Ecto neural progenitor cell (in vitro differentiated cells): ENCODE measurements at places on chromosomes 11 and 22.

DNA sequence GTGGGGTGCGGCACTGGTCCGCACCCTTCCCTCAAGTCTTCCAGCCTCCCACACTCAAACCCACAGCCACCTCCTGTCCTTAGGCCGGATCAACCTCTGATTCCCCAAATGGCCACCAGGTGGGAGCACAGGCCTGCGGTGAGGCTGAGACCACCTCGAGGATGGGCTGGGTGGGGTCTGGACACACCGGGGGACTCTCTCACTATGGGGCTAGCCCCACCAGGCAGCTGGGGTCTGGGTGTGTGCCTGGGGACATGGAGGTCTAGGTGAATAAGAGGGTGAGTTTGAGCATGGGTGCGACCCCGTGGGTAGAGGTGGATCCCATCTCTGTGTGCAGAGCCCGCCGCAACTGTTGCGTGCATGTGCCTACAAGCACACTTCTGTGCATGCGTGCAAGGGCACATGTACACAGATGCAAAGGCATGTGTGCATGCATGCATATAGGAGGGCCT is 32.6 kb downstream of the MYO18B start:
- DNase-seq = peak; percentile 77

DNA sequence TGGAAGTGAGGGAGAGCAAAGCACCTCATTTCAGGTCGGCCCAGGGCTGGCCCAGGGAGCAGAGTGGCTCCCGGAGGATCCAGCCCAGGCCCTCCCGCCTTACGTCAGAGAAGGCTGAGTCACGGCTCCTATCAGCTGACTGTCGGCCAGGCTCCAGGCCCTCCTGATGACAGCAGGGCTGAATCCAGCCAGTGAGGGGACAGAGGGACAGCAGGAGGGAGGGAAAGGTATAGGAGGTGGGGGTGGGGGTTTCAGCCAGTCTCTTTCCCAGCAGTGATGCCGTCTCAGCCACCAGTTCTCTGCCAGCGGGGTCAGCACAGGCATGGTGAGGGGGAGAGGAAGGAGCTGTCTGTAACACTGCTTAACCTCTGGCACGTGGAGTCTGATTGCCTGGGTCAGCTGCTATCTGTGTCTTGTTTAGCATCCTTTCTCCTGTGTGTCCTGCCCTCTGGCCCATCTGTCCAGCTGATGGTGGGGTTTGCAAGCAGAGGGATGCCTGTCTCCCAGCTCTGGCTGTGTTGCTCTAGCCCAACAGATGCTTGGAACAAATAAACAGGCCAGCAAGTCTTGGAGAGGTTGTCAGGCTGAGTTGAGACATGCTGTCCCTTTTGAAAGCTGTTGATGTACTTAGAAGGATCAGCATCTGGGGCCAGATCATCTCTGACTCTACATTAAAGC is 74.0 kb downstream of the ADAMTS15 start:
- peak; percentile 77 for DNase-seq

DNA sequence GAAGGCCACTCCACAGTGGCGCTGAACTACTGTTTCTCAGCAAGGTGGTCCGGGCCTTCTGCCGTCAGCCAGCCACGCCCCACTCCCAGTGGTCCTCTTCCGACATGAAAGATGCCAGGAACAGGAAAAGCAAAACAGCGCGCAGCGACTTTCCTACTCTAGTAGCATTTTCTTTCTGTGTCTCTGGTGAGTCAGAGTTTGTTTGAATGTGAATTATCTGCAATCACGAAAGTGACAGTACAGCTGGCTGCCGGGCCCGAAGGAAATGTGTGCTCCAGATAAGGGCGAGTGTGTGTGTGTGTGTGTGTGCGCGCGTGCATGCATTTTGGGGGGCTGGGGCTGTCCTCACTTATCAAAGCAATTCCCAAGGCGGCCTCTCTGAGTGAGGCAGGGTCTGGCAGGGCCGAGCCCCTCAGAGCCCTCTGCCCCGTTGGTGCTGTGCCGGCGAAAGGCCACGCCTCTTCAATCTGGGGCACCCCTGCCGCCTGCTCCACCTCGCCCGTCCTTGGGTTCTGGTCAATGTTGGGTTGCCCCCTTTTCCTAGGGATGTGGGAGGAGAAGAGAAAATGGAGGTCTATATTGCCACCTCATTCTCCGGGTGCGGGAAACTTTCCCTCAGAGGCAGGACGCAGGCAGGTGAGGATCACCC is 288.5 kb downstream of the KIRREL3 start:
- no peak for DNase-seq

- DNase-seq = no peak
Observed at GRCh38 chr11:64067230-64067993, 31.7 kb downstream of the FLRT1 start.

DNA sequence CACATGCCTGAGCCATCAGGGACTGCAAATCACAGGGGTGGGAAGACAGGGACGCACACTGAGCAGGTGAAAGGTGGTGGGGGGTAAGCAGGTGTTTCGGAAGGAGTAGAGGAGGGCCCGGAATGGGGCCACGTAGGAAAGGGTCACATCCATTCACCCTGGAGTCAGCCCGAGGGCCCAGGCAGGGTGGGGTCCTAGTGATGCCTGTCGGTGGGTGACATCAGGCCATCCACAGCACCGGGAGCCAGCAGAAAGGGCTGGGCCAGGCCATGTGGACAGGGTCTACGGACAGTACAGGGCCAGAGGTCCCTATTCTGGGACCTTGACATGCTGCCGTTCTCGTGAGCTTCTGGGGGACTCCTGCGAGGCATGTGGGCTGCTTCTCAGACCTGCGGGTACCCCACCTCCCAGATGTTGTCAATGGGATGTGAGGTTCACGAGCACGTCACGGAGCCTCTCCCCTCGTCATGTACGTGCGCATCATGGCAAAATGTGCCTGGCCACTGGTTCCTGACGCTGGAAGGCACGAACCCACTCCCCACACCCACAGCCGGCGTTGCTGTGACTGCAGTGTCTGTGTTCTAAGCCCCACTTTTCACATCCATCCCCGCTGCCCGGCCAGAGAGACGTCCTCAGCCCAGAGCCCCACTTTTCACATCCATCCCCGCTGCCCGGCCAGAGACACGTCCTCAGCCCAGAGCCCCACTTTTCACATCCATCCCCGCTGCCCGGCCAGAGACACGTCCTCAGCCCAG is 84.1 kb downstream of the FBLN1 start:
- no peak for DNase-seq

DNA sequence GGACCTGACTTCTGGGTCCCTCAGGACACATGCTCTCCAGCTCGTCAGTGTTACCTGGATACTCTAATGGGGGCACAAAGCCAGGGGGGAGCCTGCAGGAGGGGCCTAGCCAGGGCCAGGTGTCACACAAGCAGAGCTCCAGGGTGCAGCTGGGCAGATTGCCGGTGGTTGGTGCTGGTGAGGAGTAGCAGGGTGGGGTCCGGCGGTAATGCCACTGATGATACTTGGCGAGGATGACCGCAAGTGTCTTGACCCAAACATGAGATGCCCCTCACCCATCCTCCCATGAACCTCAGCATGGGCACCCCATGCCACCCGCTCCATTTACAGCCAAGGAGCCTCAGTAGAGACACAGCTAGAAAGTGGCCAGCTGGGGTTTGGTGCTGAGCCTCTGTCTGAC is 15.1 kb upstream of the KCNQ1OT1 start:
- no peak for DNase-seq

GRCh38 chr22:46054091-46055073 is 77.4 kb upstream of the WNT7B start:
- no peak for DNase-seq

- DNase-seq = no peak
Observed at GRCh38 chr11:121636081-121636799, 183.5 kb upstream of the SORL1-AS1 start.

GRCh38 chr11:116473790-116474346 is 298.9 kb downstream of the BUD13 start:
- DNase-seq = no peak

DNA sequence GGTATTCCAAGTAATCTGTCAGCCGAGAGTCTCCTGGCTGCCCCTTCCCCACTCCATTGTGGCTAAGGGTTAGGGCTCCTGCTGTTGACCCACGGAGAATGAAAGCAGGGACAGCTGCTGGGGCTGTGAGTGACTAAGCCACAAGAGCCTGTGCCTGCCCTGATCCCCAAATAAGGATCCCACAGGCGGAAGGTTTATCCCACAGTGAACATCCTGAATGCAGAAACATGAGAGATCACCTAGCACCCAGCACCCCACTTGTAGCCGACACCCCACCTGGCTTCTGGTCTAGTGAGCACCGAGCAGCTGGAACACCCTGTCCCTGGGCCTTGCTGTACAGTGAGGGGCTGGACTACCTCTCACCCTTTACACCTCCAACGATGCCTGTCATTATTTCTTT is 117.7 kb upstream of the LMO1 start:
- DNase-seq = peak; percentile 30

- DNase-seq = peak; percentile 60
Observed at GRCh38 chr11:18171377-18172000, 1.1 kb upstream of the MRGPRX4 start.

DNA sequence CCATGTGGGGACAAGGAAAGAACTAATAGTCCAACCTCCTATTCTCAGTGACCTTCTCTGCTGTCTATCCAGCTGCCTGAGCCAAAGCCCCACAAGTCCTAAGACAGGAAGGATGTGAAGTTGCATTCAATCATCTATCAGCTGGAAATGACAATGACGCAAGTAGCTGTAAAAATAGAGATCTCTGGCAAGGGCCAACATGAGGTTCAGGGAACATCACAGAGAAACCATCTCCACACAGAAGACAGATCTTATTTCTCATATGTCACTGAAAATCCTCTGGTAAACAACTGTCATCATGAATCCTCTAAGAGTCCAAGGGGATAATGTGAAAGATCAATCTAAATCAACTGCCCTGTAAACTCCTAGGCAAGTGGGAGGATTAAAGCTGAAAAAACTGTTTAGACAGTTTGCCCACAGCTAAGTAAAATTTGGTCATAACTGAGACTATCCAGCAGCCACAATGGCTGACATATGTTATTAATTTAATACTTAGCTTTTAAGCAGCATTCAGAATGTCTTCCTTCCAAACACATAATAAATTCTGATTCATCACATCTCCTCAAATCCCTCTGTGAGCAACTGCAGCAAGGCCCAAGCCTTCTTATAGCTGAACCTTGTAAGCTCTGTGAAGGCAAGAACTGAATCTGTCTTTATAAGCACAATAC is 52.1 kb downstream of the ALG9 start:
- no peak for DNase-seq

DNA sequence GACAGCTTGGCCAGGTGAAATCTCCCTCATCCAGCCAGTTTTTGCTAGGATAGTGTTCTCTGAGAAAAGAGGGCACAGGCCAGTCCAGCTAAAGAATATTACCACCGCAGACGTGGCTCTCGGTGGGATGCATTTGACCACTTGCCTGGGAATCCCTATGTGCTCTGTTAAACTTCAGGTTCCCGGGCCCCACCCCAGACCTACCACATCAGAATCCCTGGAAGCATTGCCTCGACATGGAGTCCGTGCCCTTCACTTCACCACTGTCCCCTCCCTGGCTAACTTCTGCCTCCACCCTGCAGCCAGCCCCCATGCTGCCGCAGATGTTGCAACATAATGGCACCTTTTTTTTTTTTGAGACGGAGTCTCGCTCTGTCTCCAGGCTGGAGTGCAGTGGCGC is 56.9 kb upstream of the EMID1 start:
- DNase-seq = peak; percentile 28

DNA sequence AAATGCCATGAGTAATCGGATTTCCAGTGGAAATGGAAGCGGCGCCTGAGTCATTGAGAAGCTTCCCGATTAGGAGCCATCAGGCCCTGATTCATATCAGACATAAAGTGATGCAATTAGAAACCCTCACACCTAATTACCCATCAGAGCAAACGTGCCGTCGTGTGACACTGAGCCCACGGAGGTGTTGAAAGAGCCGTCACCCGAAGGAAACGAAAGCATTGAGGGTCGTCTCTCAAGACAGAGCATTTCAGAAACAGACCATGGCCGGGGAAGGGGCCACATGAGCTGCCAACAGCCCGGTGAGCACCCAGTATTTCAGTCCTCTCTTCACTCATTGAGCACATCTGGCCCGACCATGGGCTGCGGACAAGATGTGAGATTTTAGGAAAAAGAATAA is 829.3 kb downstream of the TBC1D22A start:
- no peak for DNase-seq

- no peak for DNase-seq
Observed at GRCh38 chr11:61739966-61740365, 12.5 kb upstream of the MYRF start.

GRCh38 chr11:91081440-91082043 is 858.7 kb upstream of the CHORDC1 start:
- DNase-seq = no peak

- DNase-seq = peak; percentile 88
Observed at GRCh38 chr11:59135648-59136461, 6.8 kb upstream of the FAM111A start.

- DNase-seq = no peak
Observed at GRCh38 chr11:422249-422656, 7.5 kb upstream of the SIGIRR start.
